Stomach (tissue), 19 donors: ENCODE measurements at places on chromosomes 13 and 19. TPM values are rescaled to one million over a fixed set of nuclear protein-coding genes. Genes with fewer than 3 reads are reported as not detected.

DNA sequence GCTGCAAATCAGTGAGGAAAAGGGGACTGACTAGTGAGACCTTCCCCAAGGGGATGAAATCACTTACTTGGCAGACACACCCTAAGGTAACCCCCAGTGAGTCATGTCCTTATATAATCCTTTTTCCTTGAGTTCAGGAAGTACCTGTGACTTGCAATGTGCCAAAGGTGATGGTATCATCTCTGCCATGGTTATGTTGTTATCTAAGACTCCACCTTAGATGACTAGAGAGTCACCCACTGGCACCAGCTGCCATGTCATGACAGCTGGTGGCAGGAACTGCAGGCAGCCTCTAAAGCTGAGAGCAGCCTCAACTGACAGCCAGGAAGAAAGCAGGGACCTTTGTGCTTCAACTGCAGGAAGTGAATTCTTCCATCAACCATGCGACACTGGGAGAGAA, 12.5 kb downstream of the PBX4 start:
- peak; percentile 55 for DNase-seq

DNA sequence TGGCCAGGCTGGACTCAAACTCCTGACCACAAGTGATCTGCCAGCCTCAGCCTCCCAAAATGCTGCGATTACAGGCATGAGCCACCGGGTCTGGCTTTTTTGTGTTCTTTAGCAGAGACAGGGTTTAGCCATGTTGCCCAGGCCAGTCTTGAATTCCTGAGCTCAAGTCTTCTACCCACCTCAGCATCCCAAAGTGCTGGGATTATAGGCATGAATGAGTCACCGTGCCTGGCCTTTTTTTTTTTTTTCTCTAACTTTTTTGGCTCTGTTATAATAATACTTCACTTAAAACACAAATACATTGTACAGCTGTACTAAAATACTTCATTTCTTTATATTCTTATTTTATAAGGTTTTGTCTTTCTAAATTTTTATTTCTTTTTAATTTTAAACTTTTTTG, 599.5 kb upstream of the PCDH9 start:
- no peak for DNase-seq

DNA sequence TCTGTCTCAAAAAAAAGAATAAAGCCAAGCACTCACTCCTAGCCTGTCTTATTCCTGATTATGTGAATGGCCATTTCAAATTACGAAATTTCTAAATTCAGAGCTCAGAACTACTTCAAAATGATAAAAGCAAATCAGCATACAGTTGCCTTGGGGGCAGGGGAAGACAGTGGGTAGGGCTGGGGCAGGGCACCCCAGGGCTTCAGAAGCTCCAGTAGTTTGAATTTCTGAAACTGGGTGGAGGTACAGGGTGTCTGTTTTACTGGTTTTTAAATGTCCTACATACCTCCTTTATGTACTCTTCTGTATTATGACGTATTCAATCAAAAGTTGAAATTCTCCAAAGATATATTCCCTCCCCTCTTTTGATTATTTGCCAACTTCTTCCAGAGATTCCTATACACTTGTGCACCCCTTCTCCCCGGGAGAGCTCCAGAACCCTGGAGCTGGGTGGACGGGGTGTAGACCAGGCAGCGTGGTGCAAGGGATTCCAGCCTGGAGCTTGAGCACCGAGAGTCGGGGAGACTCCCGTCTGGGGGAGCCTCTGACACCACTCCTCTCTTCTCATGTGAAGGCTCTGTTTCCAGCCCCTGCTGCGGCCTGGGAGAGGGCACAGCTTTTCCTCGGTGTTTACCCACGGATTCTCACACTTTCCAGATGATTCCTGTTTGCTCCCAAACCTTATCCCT, 84.7 kb upstream of the GPR183 start:
- DNase-seq = no peak

DNA sequence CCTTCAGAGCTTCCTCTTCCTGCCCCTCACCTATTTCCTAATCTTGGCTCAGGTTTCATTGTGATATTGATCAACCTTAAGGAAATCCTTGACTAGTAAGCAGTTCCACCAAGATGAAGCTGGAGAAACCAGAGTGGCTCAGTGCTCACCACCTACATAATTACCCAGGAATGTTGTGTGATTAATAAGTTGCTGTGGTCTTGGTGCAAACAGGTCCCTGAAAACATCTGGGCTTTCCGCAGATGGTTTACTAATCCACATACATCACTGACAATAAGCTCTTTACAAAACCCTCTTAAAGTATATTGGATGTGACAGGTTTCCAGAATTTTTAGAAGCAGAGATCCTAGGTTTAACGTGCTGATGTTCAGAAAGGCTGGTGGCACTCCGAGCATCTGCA, 8.6 kb upstream of the SERP2 start:
- DNase-seq = no peak

DNA sequence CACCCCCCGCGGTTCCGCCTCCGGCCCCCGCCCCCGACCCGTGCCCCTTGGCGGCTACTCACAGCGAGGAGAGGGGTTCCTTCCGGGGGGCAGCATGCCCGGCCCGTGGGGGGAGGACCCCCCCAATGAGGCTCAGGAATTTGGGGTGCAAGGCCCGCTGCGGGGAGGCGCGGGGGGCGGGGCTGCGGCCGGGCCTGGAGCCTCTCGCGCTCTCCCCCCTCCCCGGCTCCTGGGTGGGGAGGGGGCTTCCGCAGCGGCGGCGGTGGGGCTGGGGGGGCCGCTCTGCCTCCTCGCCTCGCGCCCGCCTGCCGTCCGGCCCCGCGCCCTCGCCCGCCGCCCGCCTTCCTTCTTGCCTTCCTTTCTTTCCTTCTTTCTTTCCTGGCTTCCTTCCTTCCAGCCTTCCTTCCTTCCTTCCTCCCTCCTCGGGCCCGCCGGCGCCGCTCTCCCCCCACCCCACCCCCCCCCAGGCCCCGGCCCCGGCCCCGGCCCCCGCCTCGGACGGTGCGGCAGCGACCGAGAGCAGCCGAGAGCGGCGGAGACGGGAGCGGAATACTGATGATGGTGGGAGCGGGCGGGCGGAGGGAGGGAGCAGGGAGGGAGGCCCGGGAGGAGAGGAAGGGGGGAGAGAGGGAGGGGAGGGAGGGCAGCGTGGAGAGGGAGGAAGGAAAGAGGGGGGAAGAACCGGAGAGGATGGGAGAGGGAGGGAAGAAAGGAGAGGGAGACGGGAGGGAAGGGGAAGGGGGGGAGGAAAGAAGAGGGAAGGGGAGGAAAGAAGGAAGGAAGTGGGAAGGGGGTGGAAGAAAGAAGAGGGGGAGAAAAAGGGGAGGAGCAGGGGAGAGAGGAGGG, at the start of gene LRRC4B:
TSS of gene LRRC4B (minus strand) at position 554 of the 846 bp plus-strand sequence. CDS start 19,597 bp downstream, outside the sequence.
- peak; percentile 84 for DNase-seq

DNA sequence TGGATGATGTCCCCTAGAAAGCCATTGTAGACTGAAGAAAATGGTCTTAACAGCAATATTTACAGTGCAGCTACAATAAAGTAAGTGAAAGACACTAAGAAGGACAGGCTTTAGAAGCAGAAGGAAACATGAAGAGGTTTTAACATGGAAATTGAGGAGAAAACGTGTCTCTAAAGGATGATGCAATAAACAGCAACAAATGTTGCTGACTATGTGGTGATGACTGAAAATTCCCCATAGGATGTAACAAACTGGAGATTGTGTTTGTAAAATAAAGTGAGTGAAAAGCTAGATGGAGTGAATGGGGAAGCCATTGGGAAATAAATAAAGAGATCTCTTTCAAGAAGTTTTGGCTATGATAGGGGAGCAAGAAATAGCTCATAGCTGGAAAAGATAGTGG, 186.7 kb upstream of the IPO5 start:
- no peak for DNase-seq

DNA sequence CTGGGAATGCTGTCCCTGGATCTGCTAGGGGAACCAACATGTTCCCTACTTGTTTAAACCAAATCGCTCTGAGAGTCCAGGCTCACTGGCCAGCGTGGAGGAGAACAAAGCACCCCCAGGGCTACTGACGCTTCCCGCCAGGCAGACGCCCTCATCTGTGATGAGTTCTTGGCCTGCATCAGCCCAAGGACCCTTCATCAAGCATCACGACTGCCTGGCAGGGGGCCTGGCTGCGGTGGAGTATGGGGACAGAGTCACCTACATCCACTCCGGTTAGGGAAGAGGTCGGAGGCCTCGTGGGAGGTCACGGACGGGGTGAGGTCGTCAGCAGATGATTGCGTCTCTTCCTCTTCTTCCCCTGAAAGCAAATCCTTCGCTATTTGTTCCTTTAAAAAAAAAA, 17.7 kb downstream of the MIER2 start:
- DNase-seq = no peak

DNA sequence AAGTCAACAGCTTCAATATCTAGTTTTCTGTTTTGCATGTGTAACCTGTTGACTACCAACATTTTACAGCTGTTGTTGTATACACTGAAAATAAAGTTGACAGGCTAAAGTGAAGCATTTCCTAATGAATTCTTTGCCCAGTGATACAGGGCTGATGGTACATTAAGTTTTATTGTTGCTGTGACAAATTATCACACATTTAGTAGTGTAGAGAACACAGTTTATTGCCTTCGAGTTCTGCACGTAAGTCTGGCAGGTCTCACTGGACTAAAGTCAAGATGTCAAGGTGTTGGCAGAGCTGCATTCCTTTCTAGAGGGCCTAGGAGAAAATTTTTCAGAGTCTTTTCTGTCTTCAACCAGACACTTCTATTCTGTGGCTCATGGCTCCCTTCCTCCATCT, 184.2 kb downstream of the SLITRK6 start:
- no peak for DNase-seq

GRCh38 chr19:12092065-12092867, 27.7 kb downstream of the ZNF844 start:
- DNase-seq = peak; percentile 80

GRCh38 chr13:111462221-111462764, 141.9 kb downstream of the TEX29 start:
- DNase-seq = no peak

- DNase-seq = peak; percentile 53
Measured at GRCh38 chr13:100100115-100100879, 11.4 kb downstream of the PCCA start.

- DNase-seq = peak; percentile 54
Measured at GRCh38 chr19:2624537-2625091, 77.9 kb downstream of the GNG7 start.

GRCh38 chr19:50486823-50487515, 10.3 kb upstream of the GARIN5A start:
- DNase-seq = no peak

GRCh38 chr19:3249408-3249807, 24.9 kb downstream of the CELF5 start:
- DNase-seq = peak; percentile 6

DNA sequence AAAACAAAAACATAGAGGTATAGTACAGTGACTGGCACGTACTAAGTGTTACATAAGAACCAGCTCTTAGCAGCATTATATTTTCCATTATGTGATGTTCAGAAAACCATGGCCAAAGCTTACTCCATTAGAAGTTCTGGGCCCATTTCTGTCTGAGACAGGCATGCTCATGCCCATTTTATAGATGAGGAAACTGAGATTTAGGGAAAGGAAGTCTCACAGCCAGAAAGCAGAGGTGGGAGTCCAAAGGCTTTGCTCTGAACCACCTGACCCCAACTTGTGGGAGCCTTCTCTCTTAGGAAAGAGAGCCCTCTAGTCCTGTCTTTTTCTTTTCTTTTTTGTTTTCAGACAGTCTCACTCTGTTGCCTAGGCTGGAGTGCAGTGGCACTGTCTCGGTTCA, 2.3 kb downstream of the AP2S1 start:
- DNase-seq = no peak

- no peak for DNase-seq
Measured at GRCh38 chr13:35592457-35592856, 116.0 kb upstream of the MAB21L1 start.

DNA sequence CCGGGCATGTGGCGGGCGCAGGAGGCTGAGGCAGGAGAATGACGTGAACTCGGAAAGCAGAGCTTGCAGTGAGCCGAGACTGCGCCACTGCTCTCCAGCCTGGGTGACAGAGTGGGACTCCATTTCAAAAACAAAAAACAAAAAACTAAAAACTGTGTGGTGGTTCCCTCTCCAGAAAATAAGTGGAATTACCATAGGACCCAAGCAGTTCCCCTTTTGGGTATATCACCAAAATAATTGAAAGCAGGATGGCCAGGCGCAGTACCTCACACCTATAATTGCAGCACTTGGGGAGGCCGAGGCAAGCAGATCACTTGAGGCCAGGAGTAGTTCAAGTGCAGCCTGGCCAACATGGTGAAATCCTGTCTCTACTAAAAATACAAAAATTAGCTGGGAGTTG, 15.7 kb upstream of the LDLR start:
- DNase-seq = no peak

DNA sequence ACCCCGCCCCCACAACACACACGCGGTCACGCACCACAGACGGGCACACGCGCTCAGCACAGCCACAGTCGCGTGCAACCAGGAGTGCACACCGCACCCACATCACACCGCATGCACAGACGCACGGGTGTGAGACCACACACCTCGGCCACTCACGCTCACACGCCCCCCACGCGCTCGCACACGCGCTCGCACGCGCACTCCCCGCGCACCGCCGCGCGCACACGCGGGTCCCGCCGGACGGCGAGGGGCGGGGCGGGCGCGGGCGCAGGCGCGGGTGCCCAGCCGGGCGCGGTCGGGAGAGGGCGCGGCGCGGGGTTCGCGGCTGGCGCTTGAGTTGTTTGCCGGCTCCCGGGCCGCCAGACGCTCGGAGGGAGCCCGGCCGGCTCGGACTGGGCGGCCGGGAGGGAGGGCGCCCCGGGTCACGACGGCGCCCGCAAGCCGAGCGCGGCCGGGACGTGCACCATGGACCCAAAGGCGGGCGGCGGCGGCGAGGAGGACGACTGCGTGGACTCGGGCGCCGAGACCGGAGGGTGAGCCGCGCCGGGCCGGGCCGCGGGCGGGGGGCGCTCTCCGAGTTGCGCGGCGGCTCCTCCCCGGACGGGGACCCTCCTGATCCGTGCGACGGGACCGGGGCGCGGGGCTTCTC, at the start of gene FAM124A:
TSS of gene FAM124A (plus strand) at position 362 of the 649 bp plus-strand sequence. CDS start at position 466, 104 bp downstream.
- DNase-seq = peak; percentile 57

DNA sequence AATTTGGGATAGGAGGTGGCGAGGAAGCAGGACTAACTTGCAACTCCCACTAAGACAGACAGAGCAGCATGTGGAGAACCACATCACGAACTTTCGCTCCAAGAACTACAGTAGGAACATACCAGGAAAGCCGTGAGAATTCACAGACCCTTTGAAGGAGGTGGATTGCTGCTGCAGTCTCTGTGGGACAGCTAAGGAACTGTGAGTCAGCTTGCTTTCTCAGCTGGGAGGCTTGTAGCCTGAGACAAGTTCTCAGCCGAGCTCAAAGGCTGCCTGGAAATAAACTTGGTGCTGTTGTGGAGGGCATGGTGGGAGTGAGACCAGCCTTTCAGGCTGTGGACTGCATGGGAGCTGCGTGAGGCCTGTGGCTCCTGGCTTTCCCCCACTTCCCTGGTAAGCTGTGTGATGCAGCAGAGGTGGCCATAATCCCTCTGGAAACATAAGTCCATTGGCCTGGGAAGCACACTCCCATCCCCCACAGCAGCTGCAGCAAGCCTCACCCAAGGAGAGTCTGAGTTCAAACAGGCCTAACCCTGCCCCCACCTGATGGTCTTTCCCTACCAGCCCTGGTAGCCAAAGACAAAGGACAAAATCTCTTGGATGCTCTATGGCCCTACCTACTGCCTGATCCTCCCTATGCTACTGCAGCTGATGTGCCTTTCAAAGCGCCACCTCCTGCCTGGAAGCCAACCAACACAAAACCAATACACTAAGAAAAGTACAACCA, 441.1 kb upstream of the HTR2A start:
- DNase-seq = no peak

The PRR19 gene
- total RNA-seq = not detected

The ZIC2 gene
- total RNA-seq = not detected

The TNNT1 gene
- total RNA-seq = not detected

The USHBP1 gene
- total RNA-seq = 4.5 TPM

The HSH2D gene
- 10.6 TPM for total RNA-seq

The RPL21 gene
- total RNA-seq = 942 TPM

The FCAR gene
- total RNA-seq = not detected

The MCF2L gene
- 66.5 TPM for total RNA-seq

The PSG2 gene
- total RNA-seq = not detected
